AML-193 (cell line): ENCODE measurements at places on chromosomes 2 and 18.

DNA sequence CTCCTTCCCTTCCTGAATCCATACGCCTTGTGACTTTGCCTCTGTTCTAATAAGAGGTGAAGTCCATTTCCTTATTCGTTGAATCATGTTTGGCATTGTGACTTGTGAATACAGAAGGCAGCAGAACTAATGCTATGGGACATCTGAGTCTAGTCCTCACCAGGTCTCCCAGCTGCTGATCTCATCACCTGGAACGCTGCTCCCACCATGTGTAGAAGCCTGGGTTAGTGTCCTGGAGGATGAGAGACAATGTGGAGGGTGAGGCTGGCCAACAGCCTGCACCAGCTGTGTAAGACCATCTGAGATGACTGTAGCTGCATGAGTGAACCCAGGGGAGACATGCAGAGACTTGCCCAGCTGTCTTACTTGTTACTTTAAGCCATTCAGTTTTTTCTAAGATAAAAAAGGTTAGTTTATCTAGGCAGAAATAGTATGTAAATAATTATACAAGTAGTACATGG is 3.5 kb upstream of the HAAO start:
- DNase-seq: no peak

DNA sequence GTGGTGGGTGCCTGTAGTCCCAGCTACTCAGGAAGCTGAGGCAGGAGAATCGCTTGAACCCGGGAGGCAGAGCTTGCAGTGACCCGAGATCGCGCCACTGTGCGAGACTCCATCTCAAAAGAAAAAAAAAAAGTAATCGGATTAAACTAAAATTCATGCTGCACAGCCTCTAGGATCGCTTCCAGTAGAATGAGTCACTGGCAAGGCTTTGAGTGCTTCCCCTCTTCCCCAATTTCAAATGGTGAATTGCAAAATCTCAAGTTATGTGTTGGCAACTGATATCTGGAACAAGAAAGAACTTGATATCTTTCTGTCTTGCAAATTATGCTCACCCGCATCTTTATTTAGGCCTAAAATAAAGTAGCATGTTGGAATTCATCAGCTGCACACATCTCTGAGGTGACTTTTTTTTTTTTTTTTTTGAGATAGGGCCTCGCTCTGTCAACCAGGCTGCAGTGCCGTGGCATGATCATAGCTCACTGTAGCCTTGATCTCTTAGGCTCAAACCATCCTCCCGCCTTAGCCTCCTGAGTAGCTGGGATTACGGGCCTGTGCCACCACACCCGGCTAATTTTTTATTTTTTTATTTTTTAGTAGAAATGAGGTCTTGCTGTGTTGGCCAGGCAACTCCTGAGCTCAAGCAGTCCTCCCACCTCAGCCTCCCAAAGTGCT is 12.7 kb downstream of the TTC39C start:
- peak; percentile 87 for DNase-seq

DNA sequence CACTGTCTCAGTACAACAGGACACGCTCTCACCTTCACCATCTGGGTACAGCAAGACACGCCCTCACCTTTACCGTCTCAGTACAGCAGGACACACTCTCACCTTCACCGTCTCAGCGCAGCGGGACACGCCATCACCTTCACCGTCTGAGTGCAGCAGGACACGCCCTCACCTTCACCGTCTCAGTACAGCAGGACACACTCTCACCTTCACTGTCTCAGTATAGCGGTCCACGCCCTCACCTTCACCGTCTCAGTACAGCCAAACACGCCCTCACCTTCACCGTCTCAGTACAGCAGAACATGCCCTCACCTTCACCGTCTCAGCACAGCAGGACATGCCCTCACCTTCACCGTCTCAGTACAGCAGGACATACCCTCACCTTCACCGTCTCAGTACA is 109.9 kb upstream of the CTDP1 start:
- DNase-seq: no peak

DNA sequence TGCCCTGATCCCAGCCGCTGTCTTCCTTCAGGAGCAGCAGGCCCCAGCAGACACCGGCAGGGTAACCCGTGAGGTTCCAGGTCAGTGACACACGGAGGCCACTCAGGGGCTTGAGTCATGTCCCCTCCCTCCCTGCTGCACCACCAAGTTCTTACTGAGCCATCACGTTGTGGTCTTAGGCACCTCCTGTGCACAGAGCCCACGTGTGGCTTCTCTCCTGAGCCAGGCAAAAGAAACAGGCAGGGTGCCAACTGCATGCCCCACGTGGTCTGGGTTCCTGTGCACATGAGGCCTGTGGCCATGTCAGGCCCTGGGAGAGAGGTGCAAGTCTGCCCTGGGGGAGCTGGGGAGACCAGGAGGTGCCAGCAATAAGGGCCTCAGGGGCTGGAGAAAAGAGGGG is 264.8 kb downstream of the KLHL29 start:
- DNase-seq: no peak

DNA sequence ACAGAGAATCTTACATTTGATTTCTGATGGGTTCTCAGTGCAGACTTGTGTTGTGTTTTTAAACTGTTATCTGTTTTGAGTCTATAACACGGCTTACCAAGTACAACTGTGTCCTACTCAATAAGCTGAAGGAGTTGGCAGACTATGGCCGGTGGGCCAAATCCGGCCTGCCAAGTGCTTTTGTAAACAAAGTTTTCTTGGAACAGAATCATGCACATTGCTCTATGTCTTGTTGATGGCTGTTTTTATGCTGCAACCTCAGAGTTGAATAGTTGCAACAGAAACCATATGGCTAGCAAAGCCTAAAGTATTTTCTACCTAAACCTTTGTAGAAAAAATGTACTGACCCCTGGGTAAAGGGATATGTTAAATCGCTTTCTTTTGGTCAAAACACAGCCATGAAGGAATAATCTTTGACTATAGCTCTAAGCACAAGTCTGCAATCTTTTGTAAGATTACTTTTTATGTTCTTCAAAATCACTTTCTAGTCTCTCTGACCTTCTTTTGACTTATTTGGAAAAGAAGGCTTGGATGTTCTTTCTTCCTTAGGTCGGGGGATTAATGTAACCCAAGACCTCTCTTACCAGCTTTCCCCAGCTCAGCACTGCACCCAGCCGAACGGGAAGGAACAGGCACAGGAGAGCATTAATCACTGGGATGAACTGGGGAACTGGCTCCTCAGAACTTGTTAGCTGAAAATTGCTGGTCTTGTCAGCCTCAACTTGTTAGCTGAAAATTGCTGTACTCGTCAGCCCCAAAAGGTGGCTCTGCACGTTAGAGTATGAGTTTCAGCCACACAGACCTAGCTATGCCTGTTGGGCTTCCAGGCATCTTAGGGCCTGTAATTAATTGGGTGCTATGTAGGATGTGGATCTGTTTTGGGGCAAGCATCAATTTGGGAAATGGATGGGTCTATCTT is 75.4 kb downstream of the CD8B2 start:
- DNase-seq: no peak

DNA sequence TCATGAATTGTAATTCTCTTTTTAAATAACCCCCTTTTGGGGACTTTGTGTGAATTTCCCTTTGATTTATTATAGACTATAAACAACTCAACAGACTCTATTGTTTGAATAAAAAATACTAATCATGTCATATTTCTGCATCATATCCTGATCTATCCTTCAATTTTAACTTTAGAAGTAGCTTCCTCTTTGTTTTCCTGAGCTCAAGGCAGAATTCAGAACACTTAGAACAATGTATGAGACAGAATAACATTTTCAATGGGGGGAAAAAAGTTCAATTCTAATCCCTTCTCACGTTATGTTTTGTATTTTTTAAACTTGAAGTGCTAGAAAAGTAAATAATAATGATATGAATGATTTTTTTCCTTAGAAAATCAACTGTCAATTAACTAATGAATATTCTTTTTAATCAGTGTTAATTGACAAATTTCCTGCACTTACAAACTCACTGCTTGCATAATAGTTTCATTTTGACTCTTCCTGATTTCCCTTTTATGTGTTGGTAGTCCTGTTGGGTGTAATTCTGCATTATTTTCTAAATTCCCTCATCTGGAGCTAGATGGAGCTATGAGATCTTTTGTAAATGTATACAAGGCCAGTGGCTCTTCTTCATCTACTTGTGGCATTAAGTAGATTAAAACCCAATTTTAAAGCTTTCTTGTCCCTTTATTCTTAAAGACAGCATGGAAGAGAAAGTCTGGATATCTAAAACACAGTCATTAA is 326.1 kb downstream of the PARD3B start:
- peak; percentile 25 for DNase-seq

GRCh38 chr2:222939208-222939856 is 78.5 kb downstream of the ACSL3 start:
- peak; percentile 70 for DNase-seq
